Germinal center (tissue), 1 donor: ENCODE measurements at places on chromosomes 2 and 18.

GRCh38 chr2:8583400-8584173 lies 98.3 kb upstream of the ID2 start:
- peak; percentile 97 for DNase-seq

DNA sequence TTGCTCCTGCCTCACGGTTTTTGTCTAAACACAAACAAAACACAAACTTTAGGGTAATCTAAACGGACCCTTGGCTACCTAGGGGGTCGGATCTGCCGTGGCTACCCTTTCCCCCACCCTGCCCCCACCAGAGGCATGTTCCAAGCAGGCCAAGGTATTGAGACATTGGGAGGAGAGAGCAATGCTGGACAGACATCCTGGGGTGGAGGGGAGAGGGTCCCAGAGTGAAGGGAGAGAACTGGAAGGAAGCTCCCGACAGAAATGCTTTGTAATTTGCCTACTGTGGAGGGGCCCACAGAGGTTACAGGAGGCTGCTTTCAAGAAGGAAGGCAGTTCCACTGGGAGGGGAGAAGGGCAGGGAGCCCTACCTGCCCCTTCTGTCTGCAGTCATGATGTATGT lies 13.9 kb upstream of the MAT2A start:
- no peak for DNase-seq

GRCh38 chr2:231795525-231796327 lies 9.5 kb downstream of the COPS7B start:
- DNase-seq, result no peak

- no peak for DNase-seq
Observed at GRCh38 chr2:226891780-226892590, 56.1 kb downstream of the RHBDD1 start.

DNA sequence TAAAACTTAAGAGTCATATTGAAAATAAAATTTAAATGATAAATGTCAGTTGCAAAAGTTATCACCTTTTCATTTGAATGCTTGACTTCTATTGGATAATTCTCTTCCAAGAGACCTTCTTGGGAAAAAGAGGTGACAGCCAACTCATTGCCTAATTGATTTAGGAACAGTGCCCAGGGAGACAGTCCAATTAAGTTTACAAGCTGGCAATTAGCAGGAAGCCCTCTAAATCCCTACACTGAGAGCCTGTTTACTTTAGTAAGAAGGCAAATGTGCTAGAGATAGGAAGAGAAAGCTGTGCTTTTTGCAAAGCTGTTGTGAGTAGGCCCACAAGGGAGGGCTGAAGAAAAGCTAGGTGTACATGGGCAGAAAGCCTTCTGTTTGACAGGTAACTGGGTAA lies 189.1 kb downstream of the WDPCP start:
- no peak for DNase-seq
